ENCODE measurements at places on chromosomes 16 and 17. TPM values are rescaled to one million over a fixed set of nuclear protein-coding genes. Genes with fewer than 3 reads are reported as not detected.

AOC3 gene
- 5.6 TPM for total RNA-seq

CEP295NL gene
- 1.3 TPM for total RNA-seq

NLGN2 gene
- 2.7 TPM for total RNA-seq

HS3ST3B1 gene
- 1.7 TPM for total RNA-seq

CCL8 gene
- total RNA-seq = not detected

EME2 gene
- 34.9 TPM for total RNA-seq

IGFALS gene
- total RNA-seq = 1.3 TPM

NKIRAS2 gene
- 31.9 TPM for total RNA-seq

GPT2 gene
- total RNA-seq = 26.8 TPM

HEATR9 gene
- total RNA-seq = not detected

ODAD4 gene
- total RNA-seq = 0.12 TPM

HS3ST2 gene
- 0.24 TPM for total RNA-seq

GNGT2 gene
- total RNA-seq = 1.4 TPM

PRCD gene
- total RNA-seq = 2.3 TPM

TBC1D26 gene
- not detected for total RNA-seq

CES3 gene
- total RNA-seq = 203 TPM

PDE6G gene
- 0.34 TPM for total RNA-seq

HS3ST3A1 gene
- total RNA-seq = 0.61 TPM

NPIPB13 gene
- 9.7 TPM for total RNA-seq

P2RX1 gene
- total RNA-seq = 2.8 TPM
